ENCODE measurements at places on chromosomes 7 and 10.

DNA sequence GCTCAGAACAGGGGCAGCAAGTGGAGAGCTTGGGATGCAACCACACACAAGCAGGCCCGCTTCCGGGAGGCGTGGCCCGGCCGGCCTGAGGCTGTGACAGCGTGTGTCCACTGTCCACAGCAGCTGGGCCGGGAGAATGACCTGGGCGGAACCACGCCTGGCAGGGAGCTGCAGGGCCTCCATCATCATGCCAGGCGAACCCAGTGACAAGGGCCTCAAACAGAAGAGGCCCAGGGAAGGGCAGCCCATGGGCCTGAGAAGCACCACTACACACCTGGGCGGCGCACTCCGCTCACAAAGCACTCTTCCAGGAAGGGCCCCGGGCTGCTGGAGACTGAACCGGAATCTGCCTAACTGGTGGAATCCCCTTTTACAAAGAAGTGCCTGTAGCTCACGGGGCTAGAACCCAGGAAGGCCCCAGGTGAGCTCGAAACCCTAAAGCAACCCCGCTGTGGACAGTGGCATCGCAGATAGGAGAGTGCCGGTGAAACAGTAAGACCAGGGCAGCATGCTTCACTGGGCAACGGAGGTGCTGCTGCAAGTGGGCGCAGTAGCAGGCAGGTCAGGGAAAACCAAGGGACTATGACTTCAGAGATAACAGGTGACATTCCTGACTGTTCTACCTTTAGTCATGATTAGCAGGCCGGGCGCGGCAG, 66.0 kb downstream of the MAD1L1 start:
- no peak for DNase-seq

GRCh38 chr10:19332304-19332703, 283.7 kb downstream of the MALRD1 start:
- DNase-seq: no peak

DNA sequence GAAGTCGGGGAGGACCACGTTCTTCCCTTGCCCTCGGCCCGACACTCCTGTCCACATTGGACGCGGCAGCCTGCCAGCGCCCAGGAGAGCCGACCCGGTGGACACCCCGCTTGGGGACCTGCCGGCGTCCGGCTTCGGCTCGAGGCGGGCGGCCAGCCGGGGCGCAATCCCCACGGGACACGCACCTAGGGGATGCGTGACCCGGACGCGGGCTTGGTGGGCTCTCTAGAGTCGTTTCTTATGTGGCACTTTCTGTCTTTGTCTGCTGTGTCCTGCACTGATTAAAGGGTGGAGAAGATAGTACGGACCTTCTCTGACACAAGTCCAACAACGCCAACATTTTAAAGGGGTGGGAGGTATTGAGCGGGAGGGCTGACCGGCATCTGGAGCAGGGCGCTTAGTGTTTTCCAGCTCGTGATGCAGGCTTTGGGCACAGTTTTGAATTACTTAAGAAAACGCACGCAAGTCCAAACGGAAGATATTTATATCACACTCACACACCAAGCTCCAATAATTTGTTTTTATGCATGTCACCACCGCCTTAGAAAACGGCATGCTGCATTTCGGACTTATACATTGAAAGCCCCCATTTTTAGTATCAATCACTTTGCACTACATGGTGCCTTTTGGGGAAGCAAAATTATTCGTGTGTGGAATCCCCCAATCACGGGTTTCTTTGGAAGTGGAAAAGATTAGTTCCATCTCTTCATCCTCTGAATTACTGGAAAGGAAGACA, 3.9 kb upstream of the SPAG6 start:
- DNase-seq: no peak

DNA sequence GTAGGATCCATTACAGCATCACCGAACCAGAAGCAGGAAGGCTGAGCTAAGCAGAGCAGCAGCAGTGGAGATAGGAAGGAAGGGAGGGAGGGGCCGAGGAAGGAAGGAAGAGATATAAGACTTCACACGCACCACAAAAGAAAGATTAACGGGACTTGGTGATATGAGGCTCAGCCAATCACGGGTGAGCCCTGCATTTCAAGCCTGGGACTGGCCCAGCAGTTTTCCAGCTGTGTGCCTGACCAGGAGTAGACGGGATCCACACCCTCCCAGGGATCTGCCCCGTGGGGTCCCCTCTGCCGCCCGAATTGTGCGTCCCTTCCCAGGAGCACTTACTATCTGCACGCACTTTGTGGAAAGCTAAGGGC, 16.2 kb downstream of the ATG9B start:
- DNase-seq: no peak
